ENCODE measurements at places on chromosomes 4 and X.

DNA sequence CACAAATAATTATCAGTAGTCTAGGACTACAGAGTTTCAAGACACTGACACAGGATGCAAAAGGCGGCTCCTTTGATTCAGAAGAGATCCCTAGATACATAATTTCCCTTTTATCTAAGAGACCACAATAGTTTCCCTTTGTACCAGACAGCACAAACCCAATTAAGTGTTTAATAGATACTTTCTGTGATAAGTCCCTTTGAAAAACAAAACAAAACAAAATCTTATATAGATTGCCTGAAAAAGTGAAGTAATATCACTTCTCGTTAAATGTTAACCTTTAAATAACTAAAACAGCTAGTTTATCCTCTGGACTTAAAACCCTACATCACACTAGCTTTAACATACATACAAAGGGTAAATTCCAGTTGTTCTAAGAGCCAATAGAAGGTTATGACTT is 49.9 kb downstream of the APBB2 start:
- DNase-seq: no peak

GRCh38 chr4:48503233-48504025 is 13.4 kb downstream of the ZAR1 start:
- no peak for DNase-seq

DNA sequence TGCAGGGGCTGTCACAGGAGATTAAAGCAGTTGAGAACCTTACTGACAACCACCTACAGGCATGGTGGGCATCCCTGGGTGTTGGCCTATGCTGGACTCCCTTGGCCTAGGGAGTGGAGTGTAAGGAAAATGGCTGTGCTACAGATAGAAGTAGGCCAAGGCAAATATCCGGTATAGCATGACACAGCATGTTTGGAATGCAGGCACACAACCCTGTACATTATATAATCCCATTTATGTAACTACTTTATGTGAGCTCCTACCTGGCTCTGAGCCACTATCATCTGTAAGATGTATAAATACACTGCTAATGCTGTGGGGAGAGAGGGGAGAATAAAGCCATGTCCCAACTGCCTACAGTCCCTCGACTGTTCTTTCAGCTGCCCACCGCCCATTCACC is 38.7 kb upstream of the KCTD8 start:
- DNase-seq: no peak

GRCh38 chrX:38820751-38821150 is 19.5 kb downstream of the MID1IP1 start:
- no peak for DNase-seq

GRCh38 chr4:102298716-102299115 is 46.6 kb downstream of the SLC39A8 start:
- no peak for DNase-seq

DNA sequence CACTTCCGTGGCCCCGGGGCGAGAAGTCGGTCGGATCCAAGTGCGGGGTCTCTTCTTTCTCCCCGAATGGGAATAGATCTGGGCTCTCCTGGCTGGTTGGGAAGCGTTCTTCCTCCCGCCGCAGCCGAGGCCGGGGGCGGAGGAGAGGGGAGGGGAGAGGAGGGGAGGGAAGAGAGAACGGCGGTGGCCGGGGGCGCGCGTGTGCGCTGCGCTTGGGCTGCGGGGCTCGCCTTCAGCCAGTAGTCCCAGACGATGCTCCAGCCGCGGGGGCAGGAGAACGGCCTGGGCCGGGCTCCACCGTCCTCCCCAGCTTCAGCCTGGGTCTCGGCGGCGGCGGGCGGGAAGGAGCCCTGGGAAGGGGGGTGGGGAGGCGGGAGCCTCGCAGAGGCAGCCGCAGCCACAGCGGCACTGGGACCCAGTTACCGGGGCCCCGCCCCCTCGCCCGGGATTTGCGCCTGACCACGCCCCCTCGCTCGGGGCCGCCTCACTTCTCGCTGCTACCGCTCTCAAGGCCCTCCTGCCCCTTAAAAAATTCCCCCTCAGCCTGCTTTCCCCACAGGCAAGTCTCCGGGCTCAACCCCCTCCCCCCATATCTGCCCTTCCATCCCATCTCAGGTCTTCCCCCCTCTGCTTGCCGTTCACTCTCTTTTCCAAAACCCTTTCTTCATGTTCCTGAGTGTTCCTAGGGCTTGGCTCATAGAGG is at the start of gene FGD1:
Gene FGD1 (minus strand): TSS at position 421 of the 703 bp plus-strand sequence. CDS start 802 bp downstream, outside the sequence.
- peak; percentile 17 for DNase-seq

- no peak for DNase-seq
These were observed 2.8 kb upstream of the CHIC2 start for GRCh38 chr4:54067166-54067565.

- no peak for DNase-seq
These were observed 8.7 kb upstream of the PDHA2 start for GRCh38 chr4:95831166-95831565.

- no peak for DNase-seq
These were observed 816.4 kb upstream of the FRG1 start for GRCh38 chr4:189124149-189124758.

GRCh38 chrX:30643313-30643821 is 9.9 kb upstream of the GK start:
- DNase-seq: no peak

DNA sequence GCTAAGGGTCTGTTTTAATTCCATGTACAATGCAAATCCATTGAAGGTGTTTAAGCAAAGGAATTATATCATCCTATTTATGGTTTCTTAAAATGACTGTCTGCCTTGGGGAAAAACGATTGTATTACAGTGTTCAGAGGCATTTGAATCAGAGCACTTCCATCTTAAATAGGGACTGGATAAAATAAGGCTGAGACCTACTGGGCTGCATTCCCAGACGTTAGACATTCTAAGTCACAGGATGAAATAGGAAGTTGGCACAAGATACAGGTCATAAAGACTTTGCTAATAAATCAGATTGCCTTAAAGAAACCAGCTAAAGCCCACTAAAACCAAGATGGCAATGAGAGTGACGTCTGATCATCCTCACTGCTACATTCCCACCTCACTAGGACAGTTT is 1167.2 kb upstream of the PABPC4L start:
- no peak for DNase-seq

- no peak for DNase-seq
These were observed 91.7 kb downstream of the GC start for GRCh38 chr4:71692198-71692597.

DNA sequence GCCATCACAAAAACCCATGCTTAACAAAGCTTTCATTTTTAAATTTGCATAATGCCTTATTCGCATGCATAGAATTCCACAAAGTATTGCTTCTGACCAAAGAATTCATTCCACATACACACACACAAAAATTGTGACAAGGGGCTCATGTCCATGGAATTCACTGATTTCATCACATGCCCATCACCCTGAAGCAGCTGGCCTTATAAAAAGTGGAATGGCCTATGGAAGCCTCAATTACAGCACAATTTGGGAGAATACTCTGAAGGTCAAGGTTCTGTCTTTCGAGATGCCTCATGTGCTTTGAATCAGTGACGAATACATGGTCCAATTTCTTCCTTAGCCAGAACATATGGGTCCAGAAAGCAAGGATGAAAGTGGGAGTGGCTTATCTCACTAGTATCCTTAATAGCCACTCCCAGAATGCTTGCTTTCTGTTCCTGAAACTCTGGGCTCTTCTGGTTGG is 165.7 kb downstream of the KDR start:
- no peak for DNase-seq

DNA sequence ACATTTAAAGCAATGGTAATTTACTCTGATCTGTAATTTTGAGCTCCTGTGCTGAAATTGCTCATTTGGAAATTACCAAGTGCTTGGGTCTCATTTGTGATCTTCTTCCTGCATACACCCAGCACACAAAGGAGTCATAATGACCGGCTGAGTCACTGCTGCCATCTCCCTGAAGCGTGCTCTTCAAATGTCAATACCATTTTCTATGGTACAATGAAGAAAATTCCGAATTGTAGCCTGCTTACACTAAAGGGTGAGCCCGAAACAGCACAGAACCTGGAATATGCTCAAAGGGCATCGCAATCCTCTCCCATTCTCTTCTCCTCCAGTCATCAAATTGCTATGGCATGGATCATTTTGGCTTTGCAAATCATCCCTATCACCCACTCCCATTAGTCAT is 140.5 kb downstream of the GRIA3 start:
- no peak for DNase-seq

- no peak for DNase-seq
These were observed 153.5 kb downstream of the STK32B start for GRCh38 chr4:5204781-5205180.

DNA sequence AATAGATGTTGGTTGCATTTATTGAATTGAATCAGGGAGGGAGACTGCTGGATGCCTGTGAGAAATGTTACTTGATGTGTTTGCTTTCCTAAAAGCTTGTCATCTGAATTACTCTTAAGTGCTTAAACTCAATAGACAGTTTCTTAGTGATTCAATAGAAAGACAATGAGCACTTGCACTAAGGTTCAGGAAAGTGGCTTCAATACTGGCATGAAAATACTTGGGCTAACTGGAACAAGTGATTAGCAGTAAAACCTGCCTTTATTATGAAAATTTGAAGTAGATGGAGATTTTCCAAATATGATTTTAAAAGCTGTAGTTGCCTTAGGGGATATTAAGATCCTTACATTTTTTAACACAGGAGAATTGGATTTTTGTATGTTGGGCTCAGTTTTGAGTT is 123.3 kb downstream of the RNF150 start:
- no peak for DNase-seq

DNA sequence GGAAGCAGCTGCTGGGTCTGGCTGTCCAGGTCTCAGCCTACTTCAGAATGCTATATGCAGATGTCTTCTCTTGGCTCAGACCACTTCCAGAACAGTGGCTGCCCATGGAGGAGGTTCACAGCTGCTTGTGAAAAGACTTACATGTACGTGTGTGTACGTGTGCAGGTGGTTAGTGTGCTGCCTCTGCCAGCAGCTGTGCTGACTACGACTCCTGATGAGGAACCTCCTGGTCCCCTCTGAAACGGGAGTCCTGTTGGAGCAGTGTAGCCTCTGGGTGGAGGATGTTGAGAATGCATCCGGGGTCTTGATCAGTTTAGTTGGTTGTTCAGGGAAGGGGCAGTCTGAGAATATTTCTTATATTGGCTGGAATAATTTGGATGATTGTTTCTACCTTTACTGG is 155.9 kb upstream of the WDR1 start:
- no peak for DNase-seq

DNA sequence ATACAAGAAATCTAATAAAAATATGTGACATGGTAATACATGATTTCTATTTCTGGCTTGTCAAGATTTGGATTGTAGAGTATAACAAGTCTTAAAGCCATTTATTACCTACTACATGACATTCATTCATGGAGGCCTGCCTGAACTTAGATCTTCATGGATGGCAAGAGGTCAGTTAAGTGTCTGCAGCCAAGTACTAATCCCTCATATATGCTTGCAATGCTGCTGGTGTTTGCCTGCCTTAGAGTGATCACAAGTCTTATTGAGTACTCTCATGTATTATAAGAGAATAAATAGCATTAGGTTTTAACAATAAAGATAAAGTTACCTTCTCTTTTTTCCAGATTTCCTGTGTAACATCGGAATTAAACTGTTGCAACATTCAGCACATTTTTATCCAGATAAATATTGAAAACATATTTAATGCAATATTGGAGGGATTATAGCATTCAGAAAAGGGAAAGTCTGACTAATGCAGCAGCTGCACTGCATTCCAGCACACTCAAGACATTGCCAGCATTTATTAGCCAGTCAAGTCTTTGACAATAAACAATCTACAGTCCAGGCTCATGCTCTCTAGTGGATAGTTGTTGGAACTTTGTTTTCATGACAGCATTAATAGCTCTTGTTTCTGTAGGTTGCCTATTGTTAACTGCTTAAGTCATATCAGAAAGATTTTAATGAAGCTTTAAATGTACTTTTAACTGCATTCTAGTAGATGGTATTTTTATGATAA is 737.1 kb downstream of the FAT4 start:
- no peak for DNase-seq

DNA sequence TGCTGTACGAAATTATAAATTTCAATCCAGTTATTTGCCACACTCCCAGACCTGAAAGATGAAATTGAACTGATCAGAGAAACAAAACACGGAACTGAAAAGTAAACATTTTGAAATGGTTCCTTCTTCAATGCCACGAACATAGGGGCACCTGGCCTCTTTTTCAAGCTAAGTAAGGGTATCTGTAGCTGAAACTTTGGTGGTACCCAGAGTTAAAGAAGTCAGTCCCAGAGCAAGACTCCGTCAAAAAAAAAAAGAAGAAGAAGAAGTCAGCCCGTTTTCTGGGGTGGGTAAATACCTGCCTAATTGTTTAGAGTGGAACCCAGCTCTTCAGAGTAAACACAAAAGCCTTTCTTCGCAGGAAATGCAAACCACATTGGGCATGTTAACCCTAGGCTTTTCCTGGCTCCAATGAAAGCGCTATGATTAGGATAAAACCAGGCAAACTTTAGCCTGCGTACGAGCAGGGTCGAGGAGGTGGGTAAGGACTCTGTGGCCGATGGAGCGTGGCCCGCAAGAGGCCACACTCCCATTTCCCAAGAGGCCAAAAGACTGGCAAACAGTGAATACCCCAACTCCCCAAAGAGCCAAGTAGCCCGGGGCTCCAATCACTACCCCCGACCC is 1.3 kb downstream of the ANTXR2 start:
- no peak for DNase-seq

GRCh38 chrX:73812256-73812655 is 249.3 kb downstream of the CHIC1 start:
- no peak for DNase-seq

GRCh38 chrX:28876408-28876807 is 289.2 kb downstream of the IL1RAPL1 start:
- DNase-seq: no peak

DNA sequence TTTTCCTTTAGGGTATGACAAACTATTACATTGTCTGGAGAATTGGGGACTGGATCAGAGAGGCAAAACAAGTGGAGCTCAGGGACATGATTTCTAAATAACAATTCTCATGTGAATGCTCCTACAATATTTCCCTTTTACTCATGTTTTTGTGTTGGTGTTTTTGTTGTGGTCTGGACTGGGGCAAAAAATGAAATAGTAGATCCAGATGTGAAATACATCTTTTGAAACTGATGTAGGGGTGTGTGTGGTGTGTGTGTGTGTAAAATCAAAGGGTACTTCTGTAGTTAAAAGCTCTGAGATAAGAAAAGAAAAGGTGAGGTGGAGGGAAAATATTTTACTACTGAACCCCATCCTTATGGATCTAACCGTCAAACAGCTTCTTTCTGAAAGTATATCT is 188.4 kb upstream of the RPL34 start:
- no peak for DNase-seq

GRCh38 chrX:68072041-68072440 is 361.3 kb downstream of the OPHN1 start:
- no peak for DNase-seq

DNA sequence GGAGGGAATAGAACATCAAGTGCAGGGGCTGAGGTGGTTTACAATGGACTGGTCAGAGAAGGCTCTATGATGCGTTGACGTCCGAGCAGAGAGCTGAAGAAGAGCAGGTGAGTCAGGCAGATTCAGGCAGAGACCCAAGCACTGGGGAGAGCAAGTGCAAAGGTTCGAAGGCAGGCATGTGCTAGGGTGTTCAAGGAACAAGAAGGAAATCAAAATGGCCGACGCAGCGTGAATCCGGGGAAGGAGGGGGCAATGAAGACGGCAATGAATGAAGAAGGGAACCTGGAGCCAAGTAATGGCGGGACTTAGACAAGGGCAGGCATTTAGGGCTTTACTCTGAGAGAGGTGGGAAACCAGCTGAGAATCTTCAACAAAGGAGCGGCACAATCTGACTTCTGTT is 56.8 kb upstream of the DCTD start:
- no peak for DNase-seq

Data from CD4-positive, CD25-positive, alpha-beta regulatory T cell (primary cell).